ENCODE measurements at places on chromosomes 5 and 9.

DNA sequence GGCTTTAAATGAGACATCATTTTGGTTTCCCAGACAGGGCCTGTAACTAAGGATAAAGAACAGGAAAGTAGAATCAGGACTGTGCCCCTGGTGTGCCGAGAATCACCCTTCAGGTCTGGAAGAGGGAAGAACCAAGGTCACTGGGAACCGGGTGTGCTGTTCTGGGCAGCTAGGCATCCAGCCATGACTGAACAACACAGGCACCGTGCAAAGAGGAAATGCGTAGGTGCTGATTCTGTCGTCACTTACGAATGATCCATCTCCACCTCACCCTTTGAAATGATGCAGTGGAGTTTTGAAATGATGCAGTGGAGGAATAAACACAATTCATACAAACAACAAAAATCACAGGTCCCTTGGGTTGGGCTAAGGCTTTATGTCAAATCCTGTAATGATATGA is 64.4 kb downstream of the MAP1B start:
- DNase-seq = no peak

DNA sequence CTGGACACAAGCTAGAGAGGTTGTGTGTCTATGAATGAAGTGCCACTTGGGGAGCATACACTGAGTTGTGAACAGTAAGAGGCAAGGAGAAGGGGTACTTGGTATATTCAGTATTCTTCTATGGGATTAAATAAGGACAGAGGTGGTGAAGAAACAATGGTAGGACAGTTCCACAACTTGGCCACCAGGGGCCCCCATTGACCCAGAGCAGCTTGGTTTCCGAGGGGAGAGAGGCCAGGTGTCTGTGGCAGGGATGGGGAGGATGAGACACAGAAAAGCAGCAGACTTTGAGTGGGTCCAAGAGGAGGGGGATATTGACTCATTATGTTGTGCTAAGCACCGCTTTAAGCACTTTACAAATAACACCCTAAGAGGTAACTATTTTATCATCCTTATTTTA is 220.6 kb downstream of the MELK start:
- DNase-seq = no peak

- no peak for DNase-seq
Measured at GRCh38 chr5:111394586-111394985, 117.7 kb downstream of the STARD4 start.

DNA sequence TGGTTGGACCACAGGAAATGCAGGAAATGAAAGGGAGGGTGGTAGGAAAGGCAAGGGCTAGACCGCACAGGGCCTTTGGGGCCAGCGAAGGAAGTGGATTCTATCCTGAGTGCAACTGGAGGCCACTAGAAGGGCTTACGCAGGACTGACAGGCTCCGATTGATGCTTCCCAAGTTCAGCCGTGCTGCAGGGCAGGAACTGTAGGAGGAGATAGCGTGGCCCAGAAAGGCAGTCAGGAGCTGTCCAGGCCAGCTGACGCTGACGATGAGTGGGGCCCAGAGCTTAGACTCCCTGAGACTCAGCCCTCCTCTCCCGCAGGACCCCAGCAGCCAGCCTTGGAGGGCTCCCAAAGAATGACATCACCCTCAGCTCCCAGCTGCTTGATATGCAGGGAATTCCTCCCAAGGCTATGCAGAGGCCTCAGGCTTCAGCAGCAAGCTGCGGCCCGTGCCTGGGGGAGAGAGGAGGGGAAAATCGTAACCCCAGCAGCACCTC is 48.8 kb downstream of the KCNIP1 start:
- no peak for DNase-seq

DNA sequence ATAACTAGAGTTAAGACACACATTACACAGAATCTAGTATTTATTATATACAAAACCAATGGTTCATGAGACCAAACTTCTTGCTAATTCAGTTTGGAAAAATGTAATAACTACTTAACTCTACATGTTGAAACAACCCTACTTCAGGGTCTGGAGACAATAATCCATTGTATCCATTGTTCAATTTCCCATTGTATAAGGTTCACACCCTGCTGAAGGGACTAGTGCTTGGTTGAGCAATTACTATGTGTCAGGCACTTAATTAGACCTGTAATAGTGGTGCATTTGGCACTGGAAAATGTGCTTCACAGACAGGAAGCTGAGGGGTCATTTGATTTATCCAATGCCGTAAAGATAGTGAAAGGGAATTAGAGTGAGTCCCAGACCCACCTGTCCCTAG is 114.3 kb upstream of the PAPPA start:
- DNase-seq = no peak

- DNase-seq = no peak
Measured at GRCh38 chr5:139457653-139458306, 4.8 kb downstream of the ECSCR start.

DNA sequence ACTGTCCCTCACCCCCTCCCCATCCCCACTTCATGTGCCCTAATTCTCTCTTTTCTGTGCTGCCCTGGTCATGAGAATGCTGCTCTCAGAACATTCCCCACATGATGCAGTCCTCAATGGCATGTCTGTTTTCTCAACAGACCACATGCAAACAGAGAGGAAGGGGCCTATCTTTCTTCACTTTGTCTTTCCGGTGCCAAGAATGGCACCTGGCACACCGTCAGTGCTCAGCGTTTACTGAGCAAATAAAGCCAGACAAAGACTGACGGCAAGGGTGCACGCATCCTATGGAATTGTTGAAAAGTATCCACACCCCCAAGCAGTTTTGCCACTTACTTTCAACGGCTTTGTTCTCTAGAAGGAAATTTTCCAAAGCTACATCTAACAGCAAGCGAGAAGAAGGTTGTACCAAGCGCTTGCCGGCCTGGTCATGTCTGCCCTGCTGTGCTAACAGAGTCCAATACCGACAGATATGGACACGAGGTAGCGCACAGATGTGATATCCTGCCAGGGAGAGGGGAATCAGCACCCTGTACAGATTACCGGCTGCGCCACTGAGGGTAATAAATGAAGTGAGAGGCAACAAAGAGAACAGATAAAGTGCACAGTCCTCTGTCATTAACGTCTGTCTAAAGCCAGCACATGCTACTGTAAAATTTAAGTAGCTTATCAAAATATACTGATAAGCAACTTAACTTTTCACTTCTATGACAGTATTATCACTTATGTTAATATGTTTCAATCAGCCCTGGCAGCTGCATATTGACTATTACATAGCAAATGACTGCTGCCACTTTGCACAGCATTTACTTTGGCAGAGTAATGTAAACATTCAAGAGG is 251.7 kb downstream of the DENND1A start:
- DNase-seq = no peak

DNA sequence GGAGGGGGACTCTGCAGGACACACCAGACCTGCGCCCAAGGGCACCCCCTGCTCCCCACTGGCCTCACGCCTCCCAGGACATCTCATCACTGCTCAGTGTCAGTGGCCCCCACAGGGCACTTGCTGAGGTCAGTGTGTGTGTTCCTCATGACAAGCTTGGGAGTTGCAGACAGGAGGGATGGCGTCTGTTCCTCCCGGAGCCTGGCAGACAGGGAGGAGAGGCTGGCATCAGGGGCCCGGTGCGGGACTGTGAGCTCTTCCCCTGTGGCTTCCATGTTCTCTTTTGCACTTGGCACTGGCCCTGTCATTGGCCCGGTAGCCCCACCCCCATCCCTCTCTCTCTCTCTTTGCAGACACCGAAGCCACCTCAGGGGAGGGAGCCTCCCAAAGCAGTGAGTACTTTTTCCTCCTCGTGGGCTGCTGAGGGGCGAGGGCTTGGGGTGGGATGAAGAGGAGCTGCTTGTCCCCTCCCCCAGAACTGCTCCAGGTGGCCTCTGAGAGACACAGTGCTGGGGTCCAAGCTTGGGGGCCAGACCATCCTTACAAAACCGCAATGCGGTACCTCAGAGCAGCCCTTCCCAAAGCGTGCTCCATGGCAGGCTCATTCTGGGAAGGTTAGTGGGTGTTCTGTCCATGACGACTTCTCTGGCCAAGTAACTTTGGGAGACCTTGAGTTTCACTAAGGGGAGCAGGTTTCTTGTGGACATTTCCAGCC is 75.7 kb downstream of the AMBP start:
- no peak for DNase-seq

GRCh38 chr9:72575666-72576065 is 54.3 kb downstream of the TMC1 start:
- DNase-seq = no peak

GRCh38 chr5:136308212-136308795 is 57.0 kb downstream of the TRPC7 start:
- no peak for DNase-seq

DNA sequence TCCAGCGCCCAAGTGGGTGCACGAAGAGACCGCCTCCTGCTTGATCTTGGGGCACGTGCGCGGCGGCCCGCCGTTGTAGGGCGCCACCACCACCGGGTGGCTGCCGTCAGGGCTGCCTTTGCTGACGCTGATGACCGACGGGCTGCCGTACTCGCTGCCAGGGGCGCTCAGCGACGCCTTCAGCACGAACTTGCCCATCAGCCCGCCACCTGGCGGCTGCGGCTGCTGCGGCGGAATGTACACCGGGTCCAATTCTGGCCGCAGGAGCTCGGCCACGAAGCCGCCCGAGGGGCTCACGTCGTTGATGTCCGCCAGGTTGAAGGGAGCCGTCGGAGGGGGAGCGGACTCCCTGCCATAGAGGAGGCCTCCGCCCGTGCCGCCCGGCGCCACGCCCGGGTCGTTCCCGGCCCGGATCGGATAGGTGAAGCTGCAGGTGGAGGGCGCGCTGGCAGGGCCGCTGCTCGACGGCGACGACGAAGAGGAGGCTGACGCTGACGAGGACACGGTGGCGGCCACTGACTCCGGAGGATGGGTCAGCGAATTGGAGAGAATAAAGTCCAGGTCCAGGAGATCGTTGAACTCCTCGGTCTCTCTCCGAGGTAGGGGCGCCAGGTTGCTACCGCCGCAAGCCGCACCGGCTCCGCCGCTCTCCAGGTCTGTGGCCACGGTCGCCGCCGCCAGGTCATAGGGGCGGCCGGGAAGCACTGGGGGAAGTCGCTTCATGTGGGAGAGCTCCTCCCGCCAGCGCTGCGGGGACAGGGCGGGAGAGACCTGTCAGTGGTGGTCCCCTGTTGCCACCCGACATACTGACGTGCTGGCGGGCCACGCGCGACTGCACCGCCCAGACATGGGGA is 1.8 kb downstream of the KLF4 start:
- no peak for DNase-seq

GRCh38 chr5:75668977-75669689 is 48.1 kb downstream of the POC5 start:
- no peak for DNase-seq

GRCh38 chr5:34529581-34530331 is 126.4 kb upstream of the RAI14 start:
- DNase-seq = no peak

DNA sequence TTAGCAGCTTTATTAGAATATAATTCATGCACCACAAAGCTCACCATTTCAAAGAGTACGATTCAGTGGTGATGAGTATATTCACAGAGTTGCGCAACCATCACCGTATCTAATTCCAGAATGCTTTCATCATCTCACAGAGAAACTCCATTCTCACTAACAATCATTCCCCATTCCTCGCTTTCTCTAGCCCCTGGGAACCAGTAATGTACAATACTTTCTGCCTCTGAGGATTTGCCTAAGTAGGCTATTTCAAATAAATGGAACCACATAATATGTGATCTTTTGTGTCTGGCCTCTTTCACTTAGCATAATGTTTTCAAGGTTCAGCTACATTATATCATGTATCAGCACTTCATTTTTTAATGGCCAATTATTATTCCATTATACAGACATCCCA is 145.1 kb upstream of the ADAMTS16 start:
- DNase-seq = no peak

GRCh38 chr5:953535-954449 is 54.8 kb upstream of the NKD2 start:
- no peak for DNase-seq

DNA sequence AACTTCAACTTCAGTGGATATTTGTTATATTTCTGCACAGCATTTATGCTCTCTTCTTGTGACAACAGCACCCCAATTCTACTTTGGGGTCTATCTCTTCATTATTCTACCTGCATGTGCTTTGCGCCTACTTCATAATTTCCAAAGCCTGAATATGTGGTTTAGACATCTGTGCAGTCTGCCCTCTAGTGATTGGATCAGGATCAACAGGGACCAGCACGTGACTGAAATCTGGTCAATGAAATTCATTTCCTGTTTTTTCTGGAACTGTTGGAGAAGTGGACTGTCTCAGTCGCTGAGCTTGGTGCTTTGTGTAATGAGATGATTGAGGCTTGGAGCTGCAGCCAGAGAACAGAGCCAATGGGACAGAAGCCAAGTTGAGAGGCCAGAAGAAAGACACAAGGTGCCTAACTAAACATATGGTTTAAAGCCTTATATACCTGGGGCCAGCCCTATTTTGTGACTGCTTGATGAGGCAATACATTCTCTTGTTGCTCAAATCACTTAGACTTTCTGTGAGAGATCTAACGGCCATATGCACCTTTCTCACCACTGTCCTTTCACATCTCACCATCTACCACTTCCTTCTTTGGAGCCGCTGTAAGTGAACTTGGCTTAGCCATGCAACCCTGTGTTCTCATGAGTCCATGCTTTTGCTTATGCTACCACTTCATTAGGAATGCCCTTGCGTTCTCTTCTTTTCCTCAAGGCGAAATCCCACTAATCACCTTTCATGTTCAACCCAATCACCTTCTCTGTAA is 68.8 kb upstream of the PPP2R2B start:
- DNase-seq = no peak

DNA sequence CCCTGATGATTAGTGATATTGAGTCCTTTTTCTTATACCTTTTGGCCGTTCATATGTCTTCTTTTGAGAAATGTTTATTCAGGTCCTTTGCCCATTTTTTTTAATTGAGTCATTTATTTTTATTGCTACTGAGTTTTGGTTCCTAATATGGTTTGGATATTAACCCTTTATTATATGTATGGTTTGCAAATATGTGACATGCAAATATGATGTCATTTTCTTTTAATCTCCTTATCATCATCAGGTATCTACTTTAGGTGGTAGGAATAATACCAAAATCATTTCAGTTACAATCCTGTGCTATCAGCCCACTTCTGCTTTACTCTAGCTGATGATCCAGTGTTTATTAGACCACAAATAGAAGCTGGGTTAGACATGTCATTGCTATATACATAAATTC is 102.3 kb upstream of the TRPC7 start:
- DNase-seq = no peak
